ENCODE measurements at places on chromosomes 2 and 18.

GRCh38 chr2:127706215-127706990 lies 5.1 kb downstream of the SFT2D3 start:
- no peak for DNase-seq

DNA sequence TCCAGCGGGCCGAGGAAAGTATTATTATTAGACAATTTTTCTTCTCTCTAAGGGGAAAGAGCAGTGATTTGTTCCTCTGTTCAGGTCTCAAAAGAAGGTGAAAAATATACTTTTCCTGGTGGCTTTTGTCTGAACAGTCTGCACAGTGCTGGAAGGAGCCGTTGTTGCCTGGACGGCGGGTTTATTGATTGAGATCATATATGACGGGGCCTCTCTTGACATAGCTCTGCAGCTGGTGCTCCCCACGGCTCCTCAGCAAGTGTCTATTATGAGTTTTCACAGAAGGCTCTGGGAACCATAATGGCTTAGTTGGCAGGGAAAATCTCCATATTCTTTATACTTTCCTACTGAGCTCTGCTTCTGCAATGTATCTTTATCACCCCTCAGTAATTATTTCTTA lies 42.9 kb downstream of the FSHR start:
- no peak for DNase-seq

GRCh38 chr2:84889332-84889731 lies 8.4 kb upstream of the TRABD2A start:
- no peak for DNase-seq

DNA sequence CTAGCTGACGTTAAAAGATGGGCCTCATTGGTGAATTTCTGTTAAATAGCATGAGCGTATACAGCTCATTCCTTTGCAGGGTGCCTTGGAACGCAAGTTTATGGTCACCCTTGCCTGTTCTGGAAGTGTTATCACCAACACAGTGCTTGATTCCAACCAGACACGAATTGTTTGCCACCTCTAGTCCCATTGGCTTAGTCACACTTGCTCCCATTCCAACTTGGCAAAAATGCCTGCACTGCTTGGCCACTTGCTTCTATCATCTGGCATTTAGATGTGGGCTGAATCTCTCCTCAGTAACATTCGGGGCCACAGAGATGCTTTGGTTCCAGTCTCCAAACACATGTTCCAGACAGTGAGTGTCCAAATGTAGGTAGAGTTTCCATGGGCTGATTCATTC lies 27.5 kb upstream of the ACVR1 start:
- DNase-seq: no peak

DNA sequence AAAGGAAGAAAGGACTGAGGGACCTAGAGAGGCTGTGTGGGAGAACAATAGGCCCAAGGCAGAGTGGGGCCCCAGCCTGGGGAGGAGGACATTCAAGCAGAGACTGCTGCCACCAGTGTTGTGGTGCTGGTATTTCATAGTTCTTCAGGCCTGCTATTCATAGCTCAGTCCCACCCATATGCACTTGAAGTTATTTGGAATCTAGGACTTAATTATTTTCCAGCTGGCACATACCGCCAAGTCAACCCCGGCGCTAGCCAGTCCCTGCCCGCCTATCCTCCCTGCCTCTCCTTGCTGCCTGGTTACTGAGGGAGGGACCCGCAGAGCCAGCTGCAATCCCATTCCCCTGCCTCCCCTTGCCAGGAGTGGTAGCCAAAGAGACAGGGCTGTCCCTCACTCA lies 141.2 kb downstream of the CABLES1 start:
- DNase-seq: no peak

DNA sequence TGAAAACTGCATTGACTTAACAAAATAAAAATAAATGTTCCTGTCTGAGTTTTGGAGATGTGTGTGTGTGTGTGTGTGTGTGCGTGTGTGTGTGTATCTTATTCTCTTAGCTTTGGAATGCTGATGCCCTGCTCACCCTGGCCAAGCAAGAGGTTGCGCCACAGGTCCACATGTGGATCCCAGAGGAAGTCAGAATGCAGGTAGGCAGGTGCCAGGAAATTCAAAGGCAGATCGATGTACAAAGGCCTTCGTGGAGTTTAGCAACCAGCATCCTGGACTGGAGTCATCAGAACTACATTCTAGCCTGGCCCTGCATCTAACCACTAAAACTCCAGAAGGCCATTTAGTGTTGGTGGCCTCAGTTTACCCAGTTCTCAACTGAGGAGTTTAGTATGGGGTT lies 12.4 kb downstream of the G6PC2 start:
- no peak for DNase-seq

- no peak for DNase-seq
Measured at GRCh38 chr2:96798733-96799622, 17.1 kb upstream of the CNNM3 start.

GRCh38 chr2:132824716-132825115 lies 154.7 kb upstream of the LYPD1 start:
- DNase-seq: no peak

DNA sequence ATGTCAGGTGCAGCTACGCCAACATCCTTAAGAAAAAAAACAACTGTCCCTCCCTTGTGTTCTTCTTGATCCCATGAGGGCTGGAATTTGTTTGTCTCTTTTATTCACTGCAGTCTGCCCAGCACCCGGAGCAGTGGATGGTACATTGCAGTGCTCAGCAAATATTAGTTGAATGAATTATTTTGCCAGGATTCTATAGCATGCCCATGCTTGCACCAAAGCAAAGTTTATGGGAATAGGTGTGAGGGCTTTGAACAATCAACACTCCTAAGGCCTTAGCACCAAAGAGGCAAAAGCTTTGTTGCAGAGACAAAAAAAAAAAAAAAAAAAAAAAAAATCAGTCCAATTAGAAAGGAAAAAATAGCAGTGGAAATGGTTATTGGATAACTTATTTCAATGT lies 28.7 kb upstream of the DCC start:
- no peak for DNase-seq

DNA sequence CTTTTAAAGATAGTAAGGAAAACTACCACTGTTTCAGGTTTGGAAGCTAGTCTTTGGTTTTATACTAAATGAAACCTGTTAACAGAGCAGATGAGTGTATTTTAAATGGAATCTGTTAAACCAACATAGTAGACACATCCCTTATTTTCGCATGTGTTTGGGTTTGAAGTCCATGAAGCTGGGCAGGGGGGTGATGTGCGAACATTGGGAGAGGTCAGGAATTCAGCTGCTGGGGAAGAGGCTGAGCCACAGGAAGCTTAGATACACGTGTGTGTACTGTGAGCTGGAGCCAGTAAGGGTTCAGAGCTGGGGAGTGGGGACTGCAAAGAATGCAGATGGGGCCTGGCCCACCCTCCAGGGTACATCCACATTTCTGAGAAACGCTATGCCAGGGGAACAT lies 176.9 kb downstream of the VAPA start:
- no peak for DNase-seq

DNA sequence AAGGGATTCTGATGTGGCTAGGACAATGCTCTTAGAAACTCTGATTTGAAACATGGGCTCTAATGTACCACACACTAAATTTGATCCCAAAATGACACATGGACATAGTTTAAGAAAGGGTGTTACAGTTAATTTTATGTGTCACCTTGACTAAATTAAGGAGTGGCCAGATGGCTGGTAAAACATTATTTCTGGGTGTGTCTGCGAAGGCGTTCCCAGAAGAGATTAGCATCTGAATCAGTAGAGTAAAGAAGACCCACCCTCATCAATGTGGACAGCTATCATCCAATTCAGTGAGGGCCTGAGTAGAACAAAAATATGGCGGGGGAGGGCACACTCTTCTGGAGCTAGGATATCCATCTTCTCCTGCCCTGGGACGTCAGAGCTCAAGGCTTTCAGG lies 283.1 kb upstream of the CHAC2 start:
- no peak for DNase-seq

GRCh38 chr18:61414086-61414485 lies 80.9 kb downstream of the CDH20 start:
- no peak for DNase-seq

GRCh38 chr2:190626641-190627210 lies 22.2 kb upstream of the NAB1 start:
- DNase-seq: no peak

GRCh38 chr2:227360351-227360750 lies 18.8 kb downstream of the TM4SF20 start:
- no peak for DNase-seq

- DNase-seq: no peak
Measured at GRCh38 chr2:98896944-98897343, 39.1 kb downstream of the CRACDL start.

GRCh38 chr2:74414881-74415761 lies 6.3 kb downstream of the C2orf81 start:
- DNase-seq: no peak

- no peak for DNase-seq
Measured at GRCh38 chr2:173231042-173231441, 123.6 kb upstream of the CDCA7 start.

DNA sequence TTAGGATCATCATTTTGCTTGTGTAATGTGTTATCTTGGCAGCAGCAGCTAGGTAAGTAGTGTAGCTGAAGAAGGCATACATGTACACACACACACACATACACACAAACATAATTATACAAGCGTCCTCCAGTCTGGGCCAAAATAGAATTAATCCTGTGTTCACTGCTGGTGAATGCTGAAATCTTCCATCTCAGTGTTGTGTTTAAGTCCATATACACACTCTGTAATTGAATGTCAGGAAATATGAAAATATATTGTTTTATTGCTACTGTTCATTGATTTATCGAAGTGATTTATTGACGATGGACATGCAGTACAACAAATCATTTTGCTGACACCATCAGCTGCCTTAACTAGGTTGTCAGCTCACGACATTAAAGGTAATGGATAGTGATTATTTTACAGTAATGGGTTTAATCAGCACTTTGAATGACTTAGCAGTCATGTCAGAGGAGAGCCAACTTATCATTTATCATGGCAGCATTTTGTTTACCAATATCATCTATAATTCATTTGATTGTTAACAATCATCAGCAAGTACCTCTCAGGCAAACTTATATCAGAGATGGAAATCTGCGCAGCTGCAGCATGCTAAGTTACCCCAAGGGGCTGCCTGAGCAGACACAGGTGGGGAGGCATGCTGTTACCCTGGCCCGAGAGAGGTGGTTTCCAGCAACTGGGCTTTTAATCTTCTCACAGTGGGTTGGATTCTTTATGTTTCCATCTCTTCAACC lies 83.7 kb upstream of the FSHR start:
- DNase-seq: no peak

- no peak for DNase-seq
Measured at GRCh38 chr2:65027616-65028244, 28.5 kb upstream of the CEP68 start.

DNA sequence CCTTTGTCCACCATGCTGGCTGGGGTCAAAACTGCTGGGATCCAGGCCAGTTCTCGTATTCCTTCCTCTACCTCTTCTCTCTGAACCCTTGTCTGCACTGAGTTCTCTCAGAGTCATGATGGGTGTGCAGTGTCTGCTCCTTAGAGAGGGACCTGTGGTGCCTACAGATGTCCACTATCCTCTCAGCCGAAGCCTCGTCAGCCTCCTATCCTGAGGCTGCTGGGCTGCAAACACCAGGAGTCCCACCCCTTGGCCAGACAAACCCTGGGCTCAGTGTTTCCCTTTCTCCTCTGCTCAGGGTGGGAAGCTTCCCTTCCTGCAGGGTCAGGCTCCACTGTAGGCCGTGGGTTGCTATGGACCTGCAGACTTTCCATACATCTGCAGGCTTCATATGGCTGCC lies 2.3 kb downstream of the INPP5D start:
- DNase-seq: no peak

DNA sequence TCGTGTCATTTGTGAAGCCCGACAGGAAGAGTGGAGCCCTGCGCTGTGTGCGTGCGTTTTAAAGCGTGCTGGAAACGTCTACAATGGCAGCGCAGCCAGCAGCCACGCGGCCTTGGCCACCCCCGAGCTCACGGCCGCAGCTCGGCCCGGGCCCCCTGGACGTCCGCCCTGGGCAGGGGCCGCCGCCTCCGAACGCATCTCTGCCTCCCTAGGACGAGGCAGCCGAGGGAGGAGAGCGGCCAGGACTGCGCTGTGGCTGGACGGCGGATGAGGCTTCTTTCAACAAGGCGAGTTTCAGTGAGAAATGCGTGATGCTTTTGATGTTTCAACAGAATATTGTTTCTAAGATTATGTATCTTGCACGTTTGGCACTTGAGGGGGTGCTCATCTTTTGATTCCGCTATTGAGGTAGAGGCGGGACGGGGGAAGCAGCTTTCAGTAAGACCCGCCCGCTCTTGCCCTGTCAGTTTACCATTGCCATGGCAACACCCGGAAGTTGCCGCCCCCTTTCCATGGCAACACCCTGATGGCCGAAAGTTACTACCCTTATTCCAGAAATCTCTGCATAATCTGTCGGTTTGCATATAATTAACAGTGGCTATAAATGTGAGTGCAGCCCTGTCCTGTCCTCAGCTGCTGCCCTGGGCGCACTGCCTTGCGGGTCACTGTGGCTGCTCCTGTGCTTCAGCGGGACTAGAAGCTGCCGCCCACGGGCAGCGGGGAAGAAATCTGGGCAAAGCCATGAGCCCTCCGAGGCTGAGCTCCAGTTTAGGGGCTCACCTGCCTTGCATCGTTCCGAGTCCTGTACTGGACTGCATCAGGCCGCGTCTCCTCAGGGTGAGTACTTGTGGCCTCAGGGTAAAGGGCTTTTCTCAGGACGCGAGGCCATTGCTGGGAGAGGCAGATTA lies 38.6 kb downstream of the ADNP2 start:
- peak; percentile 49 for DNase-seq

GRCh38 chr18:12921178-12921577 lies 26.6 kb upstream of the SEH1L start:
- DNase-seq: no peak
